ENCODE measurements at places on chromosomes 1 and 21.
A peak's percentile ranks its signal among the peaks of the same experiment; 100 is the strongest.

DNA sequence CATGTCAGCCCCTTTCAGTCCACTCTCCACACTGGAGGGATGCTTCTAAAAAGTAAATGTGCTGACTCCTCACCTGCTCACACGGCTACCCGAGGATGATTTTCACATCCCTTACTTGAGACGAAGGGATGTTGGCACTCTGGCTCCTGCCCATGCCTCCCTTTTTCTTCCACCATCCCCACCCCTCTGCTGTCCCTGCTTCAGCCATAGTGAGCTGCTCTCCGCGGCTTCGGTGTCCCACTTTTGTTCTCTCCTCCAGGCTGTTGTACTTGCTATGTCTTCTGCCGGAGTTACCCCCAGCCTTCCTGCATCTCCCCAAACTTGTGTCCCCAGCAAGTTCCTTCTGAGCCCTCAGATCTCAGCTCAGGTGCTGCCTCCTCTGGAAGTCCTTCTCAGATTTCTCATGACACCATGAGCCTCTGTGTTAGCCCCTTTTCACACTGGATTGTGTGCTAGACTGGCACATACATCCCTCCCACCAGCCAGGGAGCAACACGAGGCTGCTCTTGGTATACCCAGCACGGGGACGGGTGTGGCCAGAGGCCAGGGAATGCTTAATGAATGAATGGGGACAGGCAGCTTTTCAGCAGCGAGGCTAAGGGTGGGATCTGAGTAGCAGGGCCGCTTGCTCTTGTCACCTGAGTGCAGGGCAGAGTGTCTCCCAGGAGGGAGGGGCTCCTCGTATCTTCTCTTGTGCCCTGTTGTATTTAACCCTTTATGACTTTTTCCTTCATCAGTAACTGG is 1.3 kb downstream of the ACOT11 start:
- DNase-seq, result peak; percentile 10

GRCh38 chr1:236882678-236883077 is 87.6 kb downstream of the MTR start:
- no peak for DNase-seq

GRCh38 chr21:32070676-32071330 is 198.0 kb downstream of the HUNK start:
- DNase-seq, result no peak

GRCh38 chr1:155678027-155678426 is 10.5 kb downstream of the YY1AP1 start:
- DNase-seq, result no peak

GRCh38 chr1:93499533-93499932 is 51.6 kb downstream of the FNBP1L start:
- no peak for DNase-seq

GRCh38 chr1:182662121-182662890 is 22.1 kb downstream of the RGS8 start:
- DNase-seq, result no peak

GRCh38 chr1:234405676-234406075 is 32.4 kb downstream of the COA6 start:
- no peak for DNase-seq

DNA sequence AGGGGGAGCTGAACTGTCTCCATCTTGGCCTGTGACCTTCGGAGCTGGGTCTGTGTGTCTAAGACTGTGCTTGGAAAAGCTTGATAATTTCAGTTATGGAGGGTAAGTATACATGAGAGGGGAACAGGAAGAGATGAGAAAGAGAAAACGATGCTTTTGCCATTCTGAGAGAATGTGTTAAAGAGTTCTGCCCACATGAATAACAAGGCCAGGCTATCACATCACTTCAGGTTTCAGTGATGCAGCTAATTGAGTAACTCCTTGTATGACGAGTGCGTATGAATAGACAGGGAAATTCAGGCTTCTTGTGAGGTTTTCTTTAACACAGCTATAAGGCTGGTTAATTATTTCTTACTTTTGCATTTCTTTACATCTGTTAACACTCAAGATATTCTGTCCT is 81.0 kb downstream of the PLPPR5 start:
- DNase-seq, result no peak

- DNase-seq, result no peak
Measured at GRCh38 chr1:91070298-91070697, 48.5 kb upstream of the ZNF644 start.

DNA sequence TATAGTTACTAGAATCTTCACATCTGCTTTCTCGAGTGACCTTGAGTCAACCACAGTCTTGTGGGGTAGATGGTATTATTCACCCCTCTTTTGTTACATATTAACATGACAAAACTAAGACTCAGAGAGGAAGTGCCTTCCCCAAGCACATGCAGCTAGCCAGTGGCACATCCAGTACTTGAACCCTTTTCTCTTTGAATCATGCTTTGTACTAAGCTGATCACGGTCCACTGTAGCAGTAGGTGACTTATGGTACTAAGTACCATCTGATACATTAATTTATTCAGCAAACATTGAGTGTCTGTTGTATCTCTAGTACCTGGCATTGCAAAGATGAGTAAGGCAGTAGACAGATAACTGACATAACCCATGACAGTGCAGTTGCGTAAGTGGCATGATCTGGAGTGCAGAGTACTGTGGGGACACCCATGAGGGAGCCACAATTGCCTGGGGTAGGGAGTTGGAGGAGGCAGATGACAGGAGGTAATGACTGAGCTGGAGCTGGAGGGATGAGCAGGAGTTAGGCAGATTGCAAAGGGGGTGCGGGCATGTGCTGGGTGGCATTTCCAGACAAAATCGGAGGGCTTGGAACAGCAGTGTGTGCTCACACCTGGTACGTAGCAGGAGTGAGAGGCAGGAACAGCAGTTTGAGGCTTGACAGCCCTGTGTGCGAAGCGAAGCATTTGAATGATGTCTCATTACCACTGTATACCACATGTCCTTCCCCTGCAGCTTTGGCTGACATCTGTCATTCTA is 29.8 kb downstream of the UCK2 start:
- DNase-seq, result peak; percentile 47

DNA sequence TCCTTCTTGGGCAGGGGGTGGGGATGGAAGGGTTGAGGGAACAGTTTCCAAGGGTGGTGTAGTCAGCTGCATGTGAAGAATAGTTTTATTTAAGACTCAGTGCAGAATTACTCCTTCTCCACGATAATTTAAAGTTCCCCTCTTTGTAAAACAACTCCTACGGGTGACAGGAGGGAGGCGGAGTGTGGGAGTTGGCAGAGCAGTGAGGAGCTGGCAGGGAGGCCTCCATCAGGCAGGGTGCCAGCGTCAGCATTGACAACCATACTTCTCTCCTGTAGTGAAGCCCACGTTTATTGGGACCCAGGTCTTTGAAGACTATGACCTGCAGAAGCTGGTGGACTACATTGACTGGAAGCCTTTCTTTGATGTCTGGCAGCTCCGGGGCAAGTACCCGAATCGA is 93.8 kb downstream of the MTR start:
- DNase-seq, result no peak

- DNase-seq, result no peak
Measured at GRCh38 chr1:202266061-202266765, 72.6 kb downstream of the LGR6 start.

GRCh38 chr1:25737130-25737529 is 62.9 kb upstream of the SELENON start:
- no peak for DNase-seq

DNA sequence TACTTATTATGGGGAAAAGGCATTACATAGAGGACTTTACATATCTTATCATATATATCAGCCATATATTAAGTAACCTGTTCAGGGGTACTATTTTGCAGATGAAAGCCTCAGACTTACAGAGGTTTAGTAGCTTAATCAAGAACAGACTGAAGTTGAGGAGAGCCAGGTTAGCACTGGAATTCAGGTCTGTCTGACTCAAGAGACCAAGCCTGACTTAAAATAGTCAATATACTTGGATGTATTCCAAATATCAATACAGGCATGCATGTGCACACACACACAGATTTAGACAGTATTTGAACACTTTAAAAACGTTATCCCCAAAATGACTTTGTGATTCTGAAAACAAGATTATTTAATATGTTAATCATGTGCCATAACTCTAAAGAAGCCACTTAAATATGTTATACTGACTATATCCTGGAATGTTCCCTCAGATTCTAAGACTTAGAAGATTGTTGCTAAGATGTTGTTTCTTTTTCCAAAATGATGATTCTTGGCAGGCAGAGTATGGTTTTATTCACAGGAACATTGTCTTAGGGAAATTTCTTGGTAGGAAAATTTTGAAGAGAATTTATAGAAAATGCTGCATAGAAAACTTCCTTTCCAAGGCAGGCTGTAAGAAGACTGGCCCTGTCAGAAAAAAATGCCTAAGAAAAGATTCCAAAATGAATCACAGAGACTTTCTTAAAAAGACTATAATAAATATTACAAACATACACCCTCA is 61.6 kb downstream of the ADAMTS1 start:
- no peak for DNase-seq

- no peak for DNase-seq
Measured at GRCh38 chr1:202836623-202837403, 26.1 kb downstream of the PCAT6 start.

DNA sequence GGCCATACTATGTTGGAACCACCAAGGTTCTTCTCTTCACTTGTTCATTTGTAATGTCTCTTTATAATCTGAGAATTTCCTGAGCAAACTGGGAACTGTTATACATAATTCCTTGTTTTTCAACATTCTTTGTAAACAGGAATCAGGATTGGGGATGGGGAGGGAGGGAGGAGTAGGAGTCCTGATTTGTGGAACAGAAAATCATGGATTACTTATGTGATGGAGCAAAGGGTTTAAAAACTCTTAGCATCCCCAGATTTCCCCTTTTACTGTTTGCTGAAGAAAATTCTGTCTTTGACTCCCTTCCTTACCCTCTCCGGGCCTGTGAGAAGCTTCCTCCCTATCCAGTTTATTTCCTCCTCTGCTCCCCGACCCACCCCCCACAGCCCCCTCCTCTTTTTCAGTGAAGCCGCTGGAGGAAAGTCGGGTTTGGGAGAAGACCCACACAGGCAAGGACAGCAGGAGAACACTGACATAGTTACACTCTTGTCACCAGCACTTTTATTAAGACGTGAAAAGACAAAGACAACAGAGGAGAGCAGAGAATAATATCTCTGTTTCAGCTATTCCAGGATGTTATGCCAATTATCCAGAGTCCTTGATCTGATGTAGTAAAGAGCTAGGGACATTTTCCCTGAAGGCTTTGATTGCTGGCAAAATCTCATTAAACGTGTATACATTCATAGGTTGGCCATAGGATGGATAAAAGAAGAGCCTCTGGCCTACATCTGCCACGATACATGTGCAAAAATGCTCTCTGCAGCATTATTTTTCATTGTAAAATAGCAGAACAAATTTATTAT is 4.6 kb upstream of the NBPF1 start:
- peak; percentile 50 for DNase-seq

GRCh38 chr1:76854255-76854654 is 13.0 kb upstream of the ST6GALNAC5 start:
- DNase-seq, result no peak
